ENCODE measurements at places on chromosomes 1 and 21.
A peak's percentile ranks its signal among the peaks of the same experiment; 100 is the strongest.

DNA sequence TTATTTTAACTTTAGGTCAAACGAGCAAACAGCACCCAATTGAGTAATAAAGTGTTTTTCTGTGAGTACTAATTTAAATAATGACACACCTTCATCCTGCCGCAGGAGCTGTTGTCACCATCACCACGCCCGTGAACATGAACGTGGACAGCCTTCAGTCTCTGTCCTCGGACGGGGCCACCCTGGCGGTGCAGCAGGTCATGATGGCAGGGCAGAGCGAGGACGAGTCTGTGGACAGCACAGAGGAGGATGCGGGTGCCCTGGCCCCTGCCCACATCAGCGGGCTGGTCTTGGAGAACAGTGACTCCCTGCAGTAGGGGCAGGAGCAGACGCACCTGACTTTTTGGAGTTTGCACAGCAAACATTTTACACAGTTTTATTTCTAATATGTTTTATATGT is 45.9 kb downstream of the CBS start:
- no peaks in the 10 kb centered on the region for H3K4me1 ChIP-seq
- H3K36me3 ChIP-seq: peaks cover 53% of the 10 kb centered on the region
- no peaks in the 10 kb centered on the region for H3K27me3 ChIP-seq
- no peak overlapping the region for H3K27ac ChIP-seq

DNA sequence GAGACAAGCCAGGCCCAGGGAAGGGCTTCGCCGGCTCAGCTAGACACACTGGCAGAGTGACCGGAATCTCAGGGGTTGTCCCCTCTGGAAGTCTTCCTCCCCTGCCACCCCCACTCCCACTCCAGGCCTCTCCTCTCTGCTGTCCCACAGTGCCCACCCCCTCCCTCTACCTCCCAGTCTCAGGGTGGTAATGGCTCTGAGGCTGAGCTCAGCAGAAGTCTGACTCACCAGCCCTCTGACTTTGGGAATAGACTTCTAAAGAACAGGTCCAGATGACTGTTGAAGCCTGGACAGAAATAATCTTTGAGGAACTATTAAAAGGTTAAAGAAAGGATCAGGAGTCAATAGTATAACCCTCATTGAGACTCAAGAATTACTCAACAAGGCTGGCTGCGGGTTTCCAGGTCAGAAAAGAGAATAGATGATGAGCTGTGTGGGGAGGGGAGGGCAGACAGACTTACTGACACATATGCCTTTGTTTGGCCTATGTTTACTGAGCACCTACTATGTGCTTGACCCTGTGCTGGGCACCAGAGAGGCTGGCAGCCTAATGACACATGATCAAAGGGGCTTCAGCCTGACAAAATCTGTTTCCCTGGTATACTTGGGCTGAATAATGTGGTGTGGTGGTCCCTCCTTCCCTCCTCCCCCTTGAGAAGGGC is 8.2 kb downstream of the HCRTR1 start:
- no peak for DNase-seq
- no peak overlapping the region for H3K4me3 ChIP-seq
- H3K27ac ChIP-seq: no peak overlapping the region
- peaks cover 11% of the 10 kb centered on the region for H3K36me3 ChIP-seq
- H3K27me3 ChIP-seq: no peaks in the 10 kb centered on the region

GRCh38 chr1:232704694-232705680 is 75.1 kb upstream of the SIPA1L2 start:
- H3K36me3 ChIP-seq: no peaks in the 10 kb centered on the region
- no peaks in the 10 kb centered on the region for H3K27me3 ChIP-seq
- no peak for DNase-seq
- H3K4me3 ChIP-seq: no peak overlapping the region

DNA sequence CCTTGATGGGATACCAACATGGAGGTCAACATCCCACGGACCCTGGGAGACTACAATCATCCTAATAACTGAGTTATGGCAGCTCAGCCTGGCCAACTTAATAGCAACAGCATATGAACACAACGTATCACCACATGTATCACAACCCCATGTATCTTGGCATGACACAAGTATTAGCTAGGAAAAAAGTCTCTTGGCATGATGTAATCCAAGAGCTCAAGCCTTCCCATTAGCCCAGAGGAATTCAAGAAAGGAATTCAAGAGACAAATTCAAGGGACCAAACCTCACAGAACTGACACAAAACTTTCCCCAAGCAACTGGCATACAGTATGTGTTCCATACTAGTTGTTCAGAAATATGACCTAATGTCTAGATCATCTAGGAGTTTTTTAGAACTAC is 100.9 kb upstream of the HMGB4 start:
- no peak overlapping the region for H3K27ac ChIP-seq
- H3K4me3 ChIP-seq: no peak overlapping the region
- DNase-seq: no peak
- no peaks in the 10 kb centered on the region for H3K27me3 ChIP-seq

- H3K4me1 ChIP-seq: peaks cover 23% of the 10 kb centered on the region
- H3K27ac ChIP-seq: no peak overlapping the region
- H3K36me3 ChIP-seq: peaks cover 7% of the 10 kb centered on the region
- H3K4me3 ChIP-seq: no peak overlapping the region
- no peak for DNase-seq
Observed at GRCh38 chr1:36236302-36236701, 12.1 kb downstream of the THRAP3 start.

GRCh38 chr1:37634244-37634991 is at the start of gene RSPO1:
Gene RSPO1, minus strand, starts transcription at chr1:37634892. Its CDS starts 5,231 bp downstream, at chr1:37629661.
- no peak within 1 kb of the TSS for H3K27ac ChIP-seq
- H3K27me3 ChIP-seq: no peaks in the 10 kb centered on the region
- H3K36me3 ChIP-seq: no peaks in the 10 kb centered on the region
- peaks cover 11% of the 10 kb centered on the region for H3K4me1 ChIP-seq
- DNase-seq: no peak

- H3K4me3 ChIP-seq: no peak overlapping the region
- no peaks in the 10 kb centered on the region for H3K36me3 ChIP-seq
- peak overlapping the region; percentile 20 for H3K27ac ChIP-seq
- DNase-seq: no peak
- H3K4me1 ChIP-seq: no peaks in the 10 kb centered on the region
Observed at GRCh38 chr1:207848234-207848633, 62.7 kb downstream of the CD34 start.

DNA sequence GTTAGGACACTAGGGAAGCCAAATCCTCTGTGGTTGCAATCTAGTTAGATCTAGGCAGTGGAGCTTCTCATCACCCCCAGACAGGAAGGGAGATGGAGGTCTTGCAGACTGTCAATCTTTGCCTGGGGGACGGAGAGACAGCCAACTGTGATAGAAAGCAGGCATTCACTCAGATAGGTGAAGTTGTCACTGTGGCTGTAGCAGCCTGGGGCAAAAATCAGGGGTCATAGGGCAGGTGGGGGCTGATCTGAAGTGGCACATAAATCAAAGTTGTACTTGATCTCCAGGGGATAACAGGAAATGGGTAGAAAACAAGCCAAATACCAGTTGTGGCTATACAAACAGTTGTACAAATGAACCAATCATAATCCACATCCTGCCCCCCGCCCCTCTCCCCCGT is 620.9 kb upstream of the USP24 start:
- no peak for DNase-seq
- H3K4me3 ChIP-seq: no peak overlapping the region
- H3K36me3 ChIP-seq: no peaks in the 10 kb centered on the region

DNA sequence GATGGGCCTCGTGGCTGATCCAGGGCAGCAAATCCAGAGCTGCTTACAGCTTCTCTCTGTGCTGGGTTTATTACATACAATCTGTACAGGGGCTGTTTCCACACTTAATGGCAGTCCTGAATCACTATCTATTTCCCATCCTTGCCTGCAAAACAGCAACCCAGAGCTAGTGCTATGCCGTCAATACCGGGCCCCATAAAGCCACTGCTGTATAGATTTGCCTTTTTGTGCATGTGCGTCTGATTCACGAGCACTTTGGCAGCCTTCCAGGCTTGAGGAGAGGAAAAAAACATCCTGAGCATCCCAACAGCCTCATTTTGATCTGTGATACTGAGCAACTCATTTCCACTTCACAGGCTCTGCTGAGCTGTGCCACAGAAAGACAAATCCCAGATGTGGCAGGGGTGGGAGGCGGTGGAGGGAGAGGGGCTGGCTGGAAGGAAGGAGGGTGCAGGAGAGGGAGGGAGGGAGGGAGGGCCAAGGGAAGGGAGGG is 65.2 kb upstream of the TARBP1 start:
- H3K27me3 ChIP-seq: no peaks in the 10 kb centered on the region
- peak overlapping the region; percentile 83 for H3K27ac ChIP-seq
- peak; percentile 43 for DNase-seq
- peaks cover 18% of the 10 kb centered on the region for H3K4me1 ChIP-seq
- H3K36me3 ChIP-seq: no peaks in the 10 kb centered on the region

GRCh38 chr21:42836767-42837301 is 42.5 kb downstream of the WDR4 start:
- peak overlapping the region; percentile 84 for H3K27ac ChIP-seq
- peaks cover 14% of the 10 kb centered on the region for H3K36me3 ChIP-seq
- DNase-seq: peak; percentile 31
- no peaks in the 10 kb centered on the region for H3K27me3 ChIP-seq

DNA sequence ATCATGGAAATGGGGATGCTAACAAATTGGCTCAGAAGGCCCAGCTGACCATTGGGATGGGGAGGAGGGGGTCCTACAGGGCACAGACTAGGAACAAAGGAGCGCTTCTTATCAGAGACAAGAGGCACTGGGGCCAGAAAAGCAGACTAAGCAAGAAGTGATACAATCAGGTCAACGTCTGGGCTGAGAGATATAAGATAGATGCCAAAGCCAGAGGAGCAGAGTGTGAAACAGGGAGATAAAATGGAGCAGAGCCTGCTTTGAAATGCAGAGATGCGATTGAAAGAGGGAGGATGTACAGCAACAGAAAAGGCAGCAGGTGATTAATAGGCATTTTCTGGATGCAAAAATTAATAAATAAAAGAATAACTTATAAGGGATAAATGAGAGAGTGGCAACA is 127.5 kb upstream of the SAMSN1 start:
- DNase-seq: no peak
- no peak overlapping the region for H3K4me3 ChIP-seq
- H3K36me3 ChIP-seq: no peaks in the 10 kb centered on the region
- H3K27me3 ChIP-seq: no peaks in the 10 kb centered on the region
- no peaks in the 10 kb centered on the region for H3K4me1 ChIP-seq
- H3K27ac ChIP-seq: no peak overlapping the region

GRCh38 chr1:51445351-51446090 is 73.5 kb downstream of the EPS15 start:
- H3K27me3 ChIP-seq: no peaks in the 10 kb centered on the region
- no peak overlapping the region for H3K4me3 ChIP-seq
- H3K4me1 ChIP-seq: no peaks in the 10 kb centered on the region
- no peak overlapping the region for H3K27ac ChIP-seq
- no peak for DNase-seq

GRCh38 chr1:84724128-84724860 is 34.0 kb upstream of the SSX2IP start:
- no peak overlapping the region for H3K4me3 ChIP-seq
- no peaks in the 10 kb centered on the region for H3K36me3 ChIP-seq
- H3K4me1 ChIP-seq: no peaks in the 10 kb centered on the region
- peak; percentile 74 for DNase-seq
- H3K27ac ChIP-seq: no peak overlapping the region
- H3K27me3 ChIP-seq: no peaks in the 10 kb centered on the region

- H3K36me3 ChIP-seq: no peaks in the 10 kb centered on the region
- no peak for DNase-seq
- H3K27me3 ChIP-seq: no peaks in the 10 kb centered on the region
Observed at GRCh38 chr1:157574836-157575235, 22.5 kb upstream of the FCRL5 start.

GRCh38 chr1:9869831-9870251 is 40.2 kb downstream of the CTNNBIP1 start:
- H3K4me1 ChIP-seq: peaks cover 2% of the 10 kb centered on the region
- no peak for DNase-seq

DNA sequence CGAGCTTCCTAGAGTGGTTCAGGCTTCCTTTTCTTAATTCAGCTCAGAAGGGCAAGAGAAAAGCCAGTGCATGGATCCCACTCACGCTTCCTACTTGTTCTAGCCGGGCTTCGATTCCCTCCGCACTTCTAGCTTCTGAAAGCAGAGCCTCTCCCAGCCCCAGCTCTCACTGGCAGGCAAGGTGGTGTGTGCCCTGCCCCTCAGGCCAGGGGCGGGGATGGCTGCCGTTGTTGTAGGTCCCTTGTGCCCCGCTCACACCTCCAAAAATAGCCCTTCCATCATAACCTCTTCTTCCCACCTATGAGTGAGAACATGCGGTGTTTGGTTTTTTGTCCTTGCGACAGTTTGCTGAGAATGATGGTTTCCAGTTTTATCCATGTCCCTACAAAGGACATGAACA is 31.6 kb downstream of the BACE2 start:
- H3K4me1 ChIP-seq: no peaks in the 10 kb centered on the region
- H3K27ac ChIP-seq: no peak overlapping the region
- peaks cover 3% of the 10 kb centered on the region for H3K27me3 ChIP-seq
- DNase-seq: no peak

GRCh38 chr1:42962641-42963377 is 4.1 kb upstream of the SLC2A1 start:
- peak; percentile 86 for DNase-seq
- no peak overlapping the region for H3K27ac ChIP-seq
- peaks cover 7% of the 10 kb centered on the region for H3K4me1 ChIP-seq
- no peaks in the 10 kb centered on the region for H3K27me3 ChIP-seq

GRCh38 chr1:172180501-172181285 is 239.8 kb upstream of the C1orf105 start:
- H3K4me1 ChIP-seq: no peaks in the 10 kb centered on the region
- H3K27ac ChIP-seq: peak overlapping the region; percentile 75
- H3K27me3 ChIP-seq: no peaks in the 10 kb centered on the region
- no peak overlapping the region for H3K4me3 ChIP-seq
- no peaks in the 10 kb centered on the region for H3K36me3 ChIP-seq

DNA sequence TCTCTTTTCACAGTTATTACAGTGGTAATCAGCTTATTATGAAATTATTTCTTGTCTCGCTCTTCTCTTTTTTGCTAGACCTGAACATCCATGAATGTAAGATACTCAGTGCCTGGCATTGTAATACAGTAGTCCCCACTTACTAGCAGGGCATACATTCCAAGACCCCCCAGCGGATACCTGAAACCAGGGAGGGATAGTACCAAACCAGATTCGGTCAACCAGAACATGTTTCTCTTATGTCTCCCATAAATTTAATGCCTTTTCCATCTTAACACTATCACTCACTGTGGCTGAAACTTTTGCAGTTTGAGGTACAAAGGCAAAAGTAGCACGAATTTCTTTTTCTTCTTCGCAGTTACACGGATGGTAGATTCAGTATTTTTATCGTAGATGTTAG is 24.6 kb upstream of the B3GALT2 start:
- H3K27me3 ChIP-seq: no peaks in the 10 kb centered on the region
- H3K4me1 ChIP-seq: no peaks in the 10 kb centered on the region
- no peak overlapping the region for H3K4me3 ChIP-seq
- H3K36me3 ChIP-seq: peaks cover 2% of the 10 kb centered on the region
